Stimulated activated CD4-positive, alpha-beta T cell treated with anti-CD3 and anti-CD28 coated beads, Interleukin-15, amount 100 ng/mL, for 1 hour (primary cell): ENCODE measurements at places on chromosomes 1 and 21.

DNA sequence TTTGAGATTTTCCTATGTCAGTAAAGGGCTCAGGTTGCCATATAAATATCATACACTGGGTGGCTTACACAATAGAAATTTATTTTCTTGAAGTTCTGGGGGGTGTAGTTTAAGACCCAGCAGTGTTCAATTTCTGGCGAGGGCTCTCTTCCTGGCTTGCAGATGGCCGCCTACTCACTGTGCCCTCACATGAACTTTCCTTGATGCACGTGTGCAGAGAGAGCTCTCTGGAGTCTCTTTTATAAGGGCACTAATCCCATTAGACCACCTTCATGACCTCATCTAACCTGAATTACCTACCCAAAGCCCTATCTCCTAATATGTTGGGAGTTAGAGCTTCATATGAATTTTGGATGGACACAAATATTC is 21.1 kb downstream of the TMEM51 start:
- DNase-seq: no peak

- no peak for DNase-seq
Measured at GRCh38 chr1:192563129-192563528, 12.4 kb upstream of the RGS1 start.

GRCh38 chr1:170544624-170545023 is 12.7 kb downstream of the GORAB start:
- no peak for DNase-seq

DNA sequence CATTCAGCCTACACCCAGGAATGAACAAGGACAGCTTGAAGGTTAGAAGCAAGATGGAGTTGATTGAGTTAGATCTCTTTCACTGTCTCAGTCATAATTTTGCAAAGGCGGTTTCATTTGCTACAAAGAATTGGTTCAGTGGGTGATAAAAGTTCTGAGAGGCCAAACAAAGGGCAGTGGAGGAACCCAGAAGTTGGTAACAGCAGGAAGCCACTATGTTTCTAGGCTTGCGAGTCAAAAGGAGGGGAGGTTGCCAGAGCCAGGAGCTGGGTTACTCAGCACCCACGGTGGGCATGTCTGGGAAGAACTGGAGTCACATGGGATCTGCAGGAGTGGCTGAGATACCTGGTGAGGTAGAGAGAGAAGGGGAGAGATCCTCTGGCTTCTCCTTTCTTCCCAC is 64.2 kb upstream of the MRPS6 start:
- no peak for DNase-seq

GRCh38 chr1:4425892-4426291 is 228.5 kb upstream of the AJAP1 start:
- DNase-seq: no peak

DNA sequence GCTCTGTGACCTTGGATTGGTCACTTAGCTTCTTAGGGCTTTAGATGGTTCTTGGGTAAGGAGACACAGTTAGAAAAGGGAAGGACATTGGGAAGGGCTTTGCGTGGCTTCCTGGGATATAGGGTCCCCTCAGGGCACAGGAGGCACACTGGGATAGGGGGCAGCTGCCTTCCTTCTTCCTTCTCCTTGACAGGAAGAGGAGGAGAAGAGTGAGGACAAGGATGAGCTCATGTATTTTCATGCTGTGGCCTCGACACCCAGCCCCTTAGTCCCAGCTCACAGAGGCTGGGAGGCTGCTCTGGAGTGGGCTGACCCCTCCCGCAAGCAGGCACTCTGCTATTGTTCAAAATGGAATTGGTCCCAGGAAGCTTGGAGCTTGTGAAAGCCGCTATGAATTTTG is 45.7 kb upstream of the POU3F1 start:
- DNase-seq: no peak

GRCh38 chr1:83717785-83718184 is 281.1 kb downstream of the TTLL7 start:
- no peak for DNase-seq

DNA sequence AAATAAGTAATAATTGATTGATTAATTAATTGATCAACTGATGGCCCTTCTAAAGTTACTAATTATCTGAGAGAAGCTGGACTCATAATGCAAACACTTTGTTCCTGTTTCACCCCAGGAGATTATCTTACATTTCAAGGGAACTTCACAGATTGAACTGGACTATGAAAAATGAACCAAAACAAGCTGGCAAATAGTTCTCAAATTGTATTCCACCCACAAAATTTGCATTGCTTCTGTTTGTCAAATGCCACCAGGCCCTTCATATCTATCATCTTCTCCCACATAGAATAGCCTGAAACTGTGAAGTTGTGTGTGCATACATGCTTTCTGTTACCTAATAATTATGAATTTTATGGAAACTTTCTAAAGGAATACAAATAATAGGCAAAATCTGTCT is 104.0 kb downstream of the ZNF281 start:
- no peak for DNase-seq

GRCh38 chr1:18109756-18110597 is 2.4 kb downstream of the IGSF21 start:
- no peak for DNase-seq

- DNase-seq: no peak
Measured at GRCh38 chr1:76135835-76136234, 61.3 kb downstream of the ST6GALNAC3 start.

GRCh38 chr1:240508950-240509349 is 103.0 kb downstream of the GREM2 start:
- no peak for DNase-seq

GRCh38 chr1:197686702-197687355 is 88.5 kb downstream of the DENND1B start:
- DNase-seq: no peak

DNA sequence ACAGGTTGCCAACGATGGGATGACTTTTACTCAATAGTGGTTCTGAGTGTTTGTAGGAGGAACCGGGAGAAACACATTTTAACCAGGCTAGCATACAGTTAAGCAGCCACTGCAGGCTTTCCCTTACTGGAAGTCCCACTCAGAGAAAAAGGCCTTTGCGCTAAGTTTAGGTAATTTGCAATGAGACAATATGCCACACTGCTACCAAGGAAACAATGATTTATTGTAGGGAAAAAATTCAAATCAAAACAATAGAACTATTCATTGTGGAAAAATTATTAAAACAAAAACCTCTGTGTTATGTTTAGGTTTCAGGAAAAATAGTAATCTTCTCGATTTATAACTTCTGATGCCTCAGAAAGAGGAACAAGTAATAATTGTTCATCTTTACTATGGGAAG is 51.4 kb upstream of the CR2 start:
- DNase-seq: no peak

GRCh38 chr21:36804874-36805611 is 106.1 kb downstream of the SIM2 start:
- DNase-seq: no peak

GRCh38 chr21:38879912-38880576 is 74.3 kb downstream of the ETS2 start:
- no peak for DNase-seq

GRCh38 chr1:195933835-195934234 is 674.4 kb downstream of the KCNT2 start:
- no peak for DNase-seq

GRCh38 chr1:9601942-9602793 is 13.5 kb downstream of the TMEM201 start:
- no peak for DNase-seq

- no peak for DNase-seq
Measured at GRCh38 chr1:169488157-169488556, 2.4 kb upstream of the SLC19A2 start.

DNA sequence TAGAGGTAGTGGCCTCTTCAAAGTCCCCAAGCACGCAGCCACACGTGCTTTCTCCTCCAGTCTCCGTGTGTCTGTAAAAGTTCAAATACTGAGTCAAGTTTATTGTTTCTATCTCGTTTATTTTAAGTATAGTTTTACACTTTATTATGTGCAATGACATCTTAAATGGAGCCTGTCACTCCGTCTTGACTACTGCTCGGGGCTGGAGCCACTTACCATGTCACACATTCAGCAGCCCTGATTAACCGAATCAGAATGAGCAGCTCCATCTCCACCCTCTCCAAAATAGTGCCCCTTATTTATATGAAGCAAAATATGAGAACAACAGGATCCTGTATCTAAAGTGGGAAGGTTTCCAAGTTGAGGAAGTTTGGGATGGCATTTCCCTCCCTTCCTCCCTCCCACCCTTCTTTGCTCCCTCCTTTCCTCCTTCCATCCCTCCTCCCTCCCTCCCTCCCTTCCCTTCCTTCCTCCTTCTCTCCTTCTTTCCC is 201.0 kb downstream of the PBX1 start:
- DNase-seq: no peak

DNA sequence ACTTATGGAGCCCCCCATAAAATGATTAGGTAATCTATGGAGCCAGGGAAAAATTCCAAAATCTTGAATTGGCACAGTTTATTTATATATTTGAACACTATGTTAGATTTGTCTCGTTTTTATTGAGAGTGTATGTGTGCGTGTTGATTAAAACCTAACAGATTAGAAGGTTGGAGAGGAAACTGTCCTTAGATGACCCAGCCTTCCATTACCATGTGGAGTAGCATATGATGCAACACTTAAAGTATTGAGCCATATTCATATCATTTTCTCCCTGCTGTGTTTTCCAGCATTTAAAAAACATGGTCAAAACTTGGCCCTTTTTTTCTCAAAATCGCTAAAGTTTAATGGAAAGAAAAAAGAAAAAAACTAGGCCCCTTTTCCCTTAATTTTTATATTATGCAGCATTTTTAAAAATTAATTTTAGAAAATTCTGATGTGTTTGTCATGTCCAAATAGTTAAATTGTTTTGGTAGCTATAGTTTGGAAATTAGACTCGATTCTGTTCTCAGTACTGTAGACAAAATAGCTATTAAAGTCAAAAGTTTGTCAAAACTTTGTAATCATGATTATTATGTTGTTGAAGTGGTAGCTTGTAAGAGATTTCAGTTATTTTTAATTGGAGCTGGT is 2.3 kb downstream of the LRRC8D start:
- no peak for DNase-seq

DNA sequence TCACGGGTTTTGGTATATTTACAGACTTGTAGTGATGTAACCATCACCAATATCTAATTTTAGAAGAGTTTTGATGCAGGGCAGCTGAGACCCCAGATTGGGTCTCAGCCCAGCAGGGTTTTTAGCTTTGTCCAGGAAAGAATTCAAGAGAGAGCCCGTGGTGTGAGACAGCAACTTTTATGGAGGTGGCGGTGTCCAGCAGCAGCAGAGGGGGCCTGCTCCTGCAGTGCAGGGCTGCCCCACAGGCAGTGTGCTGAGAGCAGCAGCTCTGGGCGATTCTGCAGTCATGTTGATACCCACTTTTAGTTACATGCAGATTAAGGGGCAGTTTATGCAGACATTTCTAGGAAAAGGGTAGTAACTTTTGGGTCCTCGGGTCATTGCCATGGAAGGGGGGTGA is 1.8 kb upstream of the EPHX1 start:
- DNase-seq: no peak

- DNase-seq: no peak
Measured at GRCh38 chr1:10146391-10146790, 64.0 kb upstream of the KIF1B start.

- no peak for DNase-seq
Measured at GRCh38 chr1:198483006-198483405, 57.5 kb downstream of the ATP6V1G3 start.

GRCh38 chr1:28421744-28422143 is 52.2 kb downstream of the PHACTR4 start:
- DNase-seq: no peak
